ENCODE measurements at places on chromosomes 6 and 20. TPM values are rescaled to one million over a fixed set of nuclear protein-coding genes. Genes with fewer than 3 reads are reported as not detected.

- no peak for DNase-seq
These were observed 470.2 kb downstream of the ADGRB3 start for GRCh38 chr6:69105288-69105687.

GRCh38 chr20:34663213-34663943 lies 13.5 kb downstream of the PIGU start:
- no peak for DNase-seq

- DNase-seq: no peak
These were observed 205.0 kb downstream of the DOK5 start for GRCh38 chr20:54680439-54680838.

DNA sequence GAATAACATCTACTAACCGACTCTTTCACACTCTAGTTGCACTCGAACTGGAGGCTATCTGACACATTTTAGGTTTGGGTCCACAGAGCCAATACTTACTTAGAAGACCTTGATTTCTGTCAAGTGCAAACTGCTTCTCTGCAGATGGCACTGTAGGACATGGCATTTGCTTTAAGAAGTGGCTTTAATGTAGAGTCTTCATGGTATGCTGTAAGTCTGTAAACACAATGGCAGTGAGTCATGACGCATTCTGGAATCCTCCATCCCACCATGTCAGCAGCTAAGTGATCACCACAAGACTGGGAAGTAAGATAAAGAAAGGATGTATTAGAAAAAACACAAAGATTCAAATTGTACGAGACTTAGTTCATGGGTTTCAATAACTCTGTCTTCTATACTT lies 377.0 kb upstream of the NOX3 start:
- DNase-seq: no peak

Gene CFAP206
- 0.54 TPM for total RNA-seq

GRCh38 chr20:34651200-34651599 lies 25.7 kb downstream of the PIGU start:
- no peak for DNase-seq

DNA sequence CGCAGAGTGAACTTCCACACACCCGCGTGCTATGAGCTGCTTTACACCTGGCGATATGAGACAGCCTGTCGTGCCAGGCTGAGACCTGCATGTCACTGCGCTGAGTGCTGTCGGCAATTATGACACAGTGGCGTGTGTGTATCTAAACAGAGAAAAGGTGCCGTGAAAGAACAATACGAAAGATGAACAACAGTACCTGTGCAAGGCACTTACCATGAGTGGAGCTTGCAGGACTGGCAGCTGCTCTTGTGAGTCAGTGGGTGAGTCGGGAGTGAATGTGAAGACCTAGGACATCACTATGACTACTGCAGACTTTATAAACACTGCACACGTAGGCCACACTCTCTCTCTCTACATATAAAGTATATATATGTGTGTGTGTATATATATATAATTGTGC lies 68.5 kb upstream of the DUSP22 start:
- DNase-seq: no peak

GRCh38 chr6:71252960-71253359 lies 35.7 kb upstream of the OGFRL1 start:
- DNase-seq: no peak

DNA sequence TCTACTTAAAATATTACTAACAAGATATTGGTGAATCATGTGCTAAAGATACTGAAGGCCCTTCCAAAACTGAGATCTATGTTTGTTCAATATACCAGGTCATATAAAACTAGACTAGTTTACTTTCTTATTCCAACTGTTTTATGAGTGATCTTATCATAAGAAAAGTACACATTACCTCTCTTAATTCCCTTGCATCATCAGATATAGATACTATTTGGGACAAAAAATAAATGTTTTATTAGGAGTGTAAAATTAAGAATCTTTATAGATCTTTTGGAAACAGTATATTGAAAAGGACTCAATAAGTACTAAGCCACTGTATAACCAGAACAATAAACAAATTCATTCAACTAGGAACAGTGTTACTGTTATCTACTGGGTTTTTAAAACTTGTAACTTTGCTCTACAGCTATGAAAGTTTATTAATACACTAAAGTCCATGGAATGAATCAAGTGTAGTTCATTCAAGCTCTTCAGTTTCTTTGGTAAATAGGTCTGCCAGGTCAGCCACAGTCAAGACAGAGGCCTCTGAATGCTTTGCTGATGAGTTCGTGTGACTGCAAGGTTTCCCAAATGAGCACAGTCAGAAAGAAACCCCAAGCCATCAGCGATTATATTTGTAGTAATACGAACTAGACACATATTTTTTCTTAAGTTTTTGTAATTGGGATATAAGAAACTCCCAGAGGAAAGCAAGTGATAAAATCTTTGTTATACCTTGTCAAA lies 71.8 kb upstream of the FBXO30 start:
- DNase-seq: no peak

GRCh38 chr20:16064989-16065707 lies 508.1 kb downstream of the KIF16B start:
- DNase-seq: no peak

Gene FAM83C
- not detected for total RNA-seq

GRCh38 chr20:49043000-49043399 lies 3.1 kb upstream of the CSE1L start:
- DNase-seq: no peak

DNA sequence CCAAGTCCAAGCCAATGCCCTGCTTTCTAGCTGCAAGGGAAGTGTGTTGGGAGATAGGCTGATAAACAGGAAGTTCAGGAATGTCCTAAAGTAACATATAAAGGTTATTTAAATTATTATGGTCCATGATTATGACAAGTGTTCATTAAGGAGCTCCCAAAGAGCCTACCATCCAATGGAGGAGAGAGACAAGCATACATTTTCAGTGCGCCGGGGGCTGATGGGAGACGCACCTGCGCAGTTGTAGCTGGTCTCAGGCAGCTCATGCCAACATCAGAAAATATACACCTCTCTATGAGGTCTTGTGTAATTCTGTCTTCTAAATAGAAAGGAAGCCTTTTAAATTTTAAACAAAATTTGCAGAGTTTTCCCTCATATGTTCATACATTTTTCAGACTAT lies 12.6 kb upstream of the SFT2D1 start:
- DNase-seq: no peak

- DNase-seq: no peak
These were observed 46.0 kb downstream of the DLL1 start for GRCh38 chr6:170244721-170245474.

DNA sequence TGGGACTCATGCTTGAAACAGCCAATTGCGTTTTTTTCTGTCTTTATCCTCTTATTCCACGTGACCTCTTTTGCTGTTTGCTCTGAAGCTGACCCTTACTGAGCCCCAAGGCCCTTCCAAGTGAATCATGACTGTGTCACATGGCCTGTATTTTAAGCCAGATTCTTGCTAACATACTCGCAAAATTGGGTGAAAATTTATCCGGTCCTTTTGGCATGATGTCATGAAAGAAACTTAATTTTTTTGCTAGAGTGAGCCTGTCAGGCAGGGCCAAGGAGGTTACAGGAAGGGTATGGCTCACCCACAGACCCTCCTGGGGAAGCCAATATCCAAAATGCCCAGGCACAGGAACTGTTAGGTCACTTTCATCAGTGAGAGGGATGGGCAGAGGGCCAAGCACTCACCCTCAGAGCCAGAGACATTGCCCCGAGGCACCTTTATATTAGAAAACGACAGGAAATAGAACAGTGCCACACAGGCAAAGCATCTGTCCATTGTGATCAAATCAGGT lies 296.7 kb downstream of the CDH26 start:
- no peak for DNase-seq

DNA sequence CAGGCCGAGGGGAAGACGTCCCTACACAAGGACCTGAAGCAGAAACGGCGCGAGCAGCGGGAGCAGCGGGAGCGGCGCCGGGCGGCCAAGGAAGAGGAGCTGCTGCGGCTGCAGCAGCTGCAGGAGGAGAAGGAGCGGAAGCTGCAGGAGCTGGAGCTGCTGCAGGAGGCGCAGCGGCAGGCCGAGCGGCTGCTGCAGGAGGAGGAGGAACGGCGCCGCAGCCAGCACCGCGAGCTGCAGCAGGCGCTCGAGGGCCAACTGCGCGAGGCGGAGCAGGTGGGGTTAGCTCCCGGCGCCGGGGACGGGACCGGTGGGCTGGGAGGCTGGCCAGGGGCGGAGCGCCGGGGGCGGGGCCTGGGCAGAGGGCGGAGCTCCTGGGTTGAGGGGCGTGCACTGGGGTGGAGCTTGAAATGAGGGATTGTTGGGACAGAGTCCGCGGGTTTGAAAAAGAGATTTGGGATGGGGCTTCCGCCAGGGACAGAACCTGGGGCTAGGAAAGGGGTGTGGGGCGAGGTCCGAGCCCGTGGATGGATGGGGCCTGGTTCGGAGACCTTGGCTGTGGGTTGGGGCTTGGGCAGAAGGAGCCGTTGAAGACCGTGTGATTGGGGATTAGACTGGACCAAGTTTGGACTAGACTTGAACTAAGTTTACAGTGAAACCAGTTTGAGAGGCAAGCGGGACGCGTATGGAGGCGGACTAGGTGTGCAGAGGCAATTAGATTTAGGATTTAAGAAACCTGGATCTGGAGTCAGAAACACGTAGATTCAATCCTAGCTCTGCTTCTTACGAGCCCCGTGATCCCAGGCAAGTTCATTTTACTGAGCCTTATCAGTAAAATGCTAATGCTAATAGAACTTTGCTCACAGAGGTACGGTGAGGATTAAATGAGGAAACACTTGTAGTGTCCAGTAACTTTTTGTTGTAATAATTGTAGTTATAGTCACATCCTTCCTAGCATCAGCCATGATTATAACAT lies 20.9 kb downstream of the DEF6 start:
- DNase-seq: peak; percentile 90

- DNase-seq: no peak
These were observed 22.8 kb downstream of the ISM1 start for GRCh38 chr20:13243826-13244376.

Gene ADGRG6
- 8.8 TPM for total RNA-seq

- no peak for DNase-seq
These were observed 83.8 kb upstream of the FOXQ1 start for GRCh38 chr6:1227935-1228753.

DNA sequence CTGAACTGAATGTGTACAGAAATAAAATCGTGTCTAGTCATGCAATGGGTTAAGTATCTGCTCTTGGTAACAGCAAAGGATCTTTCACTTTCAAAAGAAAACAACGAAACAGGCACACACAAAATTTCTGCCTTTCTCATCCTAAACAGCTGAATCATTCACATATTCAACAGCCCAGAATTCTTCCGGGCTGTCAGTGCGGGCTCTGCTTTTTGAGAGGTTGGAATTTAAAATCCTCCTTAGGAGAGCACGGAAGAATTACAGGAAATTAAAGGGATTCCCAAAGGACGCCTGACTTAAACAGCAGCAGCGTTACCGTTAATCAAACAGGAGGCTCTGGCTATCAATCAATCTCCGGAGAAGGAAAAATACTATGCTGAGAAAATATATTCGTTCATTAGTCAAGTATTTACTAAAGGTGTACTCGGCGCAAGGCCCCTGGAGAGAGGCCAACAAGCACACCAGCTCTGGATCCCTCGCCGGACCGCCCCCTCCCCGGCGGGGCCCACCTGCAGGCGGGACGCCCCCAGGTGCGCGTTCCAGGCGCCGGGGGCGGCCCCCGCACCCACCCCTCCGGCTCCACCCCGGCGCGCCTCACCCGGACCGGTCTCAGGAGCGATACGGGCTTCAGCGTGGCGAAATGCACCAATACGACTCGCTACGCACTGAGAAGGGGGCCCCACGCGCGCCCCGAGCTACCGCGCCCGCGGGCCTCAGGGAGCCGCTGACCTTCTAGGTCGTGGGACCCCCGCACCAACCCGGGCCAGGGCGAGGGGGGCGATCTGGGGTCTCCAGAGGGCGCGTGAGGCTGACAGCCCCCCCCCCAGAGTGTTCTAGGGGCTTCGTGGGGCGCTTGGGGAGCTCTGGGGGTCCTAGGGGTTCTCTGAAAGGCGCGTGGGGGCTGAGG lies 1.0 kb downstream of the NAPB start:
- no peak for DNase-seq

Gene WFDC10B
- total RNA-seq: not detected

DNA sequence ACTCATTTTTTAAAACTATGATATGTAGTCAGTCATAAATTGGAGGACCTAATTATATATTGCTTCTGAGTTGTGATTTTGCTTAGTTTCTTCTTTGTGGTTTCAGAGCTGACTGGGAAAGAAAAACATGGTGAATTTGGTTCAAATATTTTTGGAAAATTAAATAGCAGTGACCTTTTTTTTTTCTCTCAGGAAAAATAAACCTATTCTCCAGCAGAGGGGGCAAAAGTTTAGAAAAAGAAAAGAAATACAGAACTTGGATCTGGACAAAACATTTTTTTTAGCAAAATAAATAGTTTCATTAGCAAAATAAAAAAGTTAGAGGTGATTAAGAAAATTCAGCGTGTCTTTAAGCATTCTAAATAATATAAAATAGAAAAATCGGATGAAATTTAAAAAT lies 10.2 kb downstream of the COL10A1 start:
- DNase-seq: no peak

DNA sequence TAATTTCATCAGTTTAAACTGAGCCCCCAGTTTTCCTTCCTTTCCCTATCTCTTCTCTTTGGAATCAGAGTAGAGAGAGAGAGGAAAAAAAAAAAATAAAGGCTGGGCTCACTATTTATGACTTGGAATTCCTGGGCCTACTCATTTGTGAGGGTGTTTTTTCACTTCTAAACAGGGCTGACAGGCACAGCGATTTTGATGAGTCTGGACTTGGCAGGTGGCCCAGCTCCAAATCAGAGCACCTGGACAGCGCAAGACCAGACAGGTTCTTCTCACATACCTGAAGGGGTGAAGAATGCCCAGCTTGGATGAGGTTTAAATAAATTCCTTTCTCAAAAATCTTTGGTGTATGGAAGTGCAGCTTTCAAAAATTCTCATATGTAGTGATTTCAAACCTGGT lies 122.2 kb downstream of the KIF13A start:
- DNase-seq: no peak

Gene GJA1
- 363 TPM for total RNA-seq

DNA sequence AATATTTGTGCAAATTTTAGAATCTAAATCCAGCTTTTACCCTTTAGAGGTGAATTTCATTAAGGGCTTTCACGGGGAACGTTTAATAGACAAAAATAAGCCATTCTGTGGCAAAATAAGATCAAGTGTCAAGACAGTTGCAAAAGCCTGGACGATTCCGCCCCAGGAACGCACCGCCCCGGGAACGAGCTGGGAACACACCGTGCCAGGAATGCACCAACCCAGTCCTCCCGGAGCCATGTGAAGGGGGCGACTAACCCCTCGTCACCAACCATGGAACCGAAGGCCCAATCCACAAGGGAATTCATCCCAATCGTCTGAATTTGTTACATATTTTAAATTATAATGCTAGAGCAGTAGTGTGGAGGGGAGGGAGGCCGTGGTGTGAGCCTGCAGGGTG lies 20.8 kb upstream of the TCFL5 start:
- DNase-seq: no peak

All from endothelial cell (in vitro differentiated cells).